ENCODE measurements at places on chromosomes 16 and 17.

GRCh38 chr16:70526403-70526802 is 2.8 kb downstream of the SF3B3 start:
- no peak for DNase-seq

DNA sequence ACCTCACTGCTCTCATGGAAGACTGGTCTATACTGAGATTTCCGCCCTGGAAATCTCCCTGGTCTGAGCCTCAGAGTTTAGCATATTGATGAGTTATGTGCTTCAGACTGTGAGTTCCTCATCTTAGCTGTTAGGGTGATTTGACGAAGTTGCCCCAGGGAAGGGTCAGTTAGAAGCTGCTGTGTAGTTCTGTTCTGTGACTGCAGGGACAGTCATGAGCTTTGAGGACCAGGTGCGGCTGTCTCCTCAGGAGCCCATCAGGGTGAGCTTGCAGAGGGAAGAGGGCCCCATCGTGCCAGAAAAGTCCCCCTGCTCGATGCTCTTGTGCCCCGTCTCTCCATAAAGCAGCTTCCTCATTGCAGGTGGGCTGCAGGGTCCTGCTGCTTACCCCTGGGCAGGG is 28.3 kb upstream of the IL17C start:
- DNase-seq: no peak

DNA sequence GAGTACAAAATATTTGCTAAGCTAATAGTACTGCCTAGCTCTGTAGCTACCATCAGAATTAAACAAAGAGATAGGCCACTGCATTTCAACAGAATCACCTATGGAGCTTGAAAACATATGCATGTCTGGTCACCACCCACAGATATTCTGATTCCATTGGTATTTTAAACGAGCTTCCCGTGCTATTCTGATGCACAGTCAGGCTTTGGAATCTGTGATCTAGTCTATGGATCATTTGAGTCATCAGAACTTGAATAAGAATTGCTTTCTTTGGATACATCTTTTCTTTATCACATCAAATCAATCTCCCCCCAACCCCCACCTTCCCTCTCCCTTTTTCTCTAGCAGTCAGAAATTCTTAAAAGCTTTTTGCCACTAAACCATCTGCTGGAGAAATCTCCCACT is 124.7 kb downstream of the NPIPB5 start:
- DNase-seq: no peak

GRCh38 chr17:57980522-57980921 is 7.5 kb downstream of the VEZF1 start:
- DNase-seq: no peak
